Caco-2 (cell line): ENCODE measurements at places on chromosomes 1 and 21. TPM values are rescaled to one million over a fixed set of nuclear protein-coding genes. Genes with fewer than 3 reads are reported as not detected.

GRCh38 chr1:47986761-47987200 lies 10.4 kb downstream of the TRABD2B start:
- no peak for DNase-seq

DNA sequence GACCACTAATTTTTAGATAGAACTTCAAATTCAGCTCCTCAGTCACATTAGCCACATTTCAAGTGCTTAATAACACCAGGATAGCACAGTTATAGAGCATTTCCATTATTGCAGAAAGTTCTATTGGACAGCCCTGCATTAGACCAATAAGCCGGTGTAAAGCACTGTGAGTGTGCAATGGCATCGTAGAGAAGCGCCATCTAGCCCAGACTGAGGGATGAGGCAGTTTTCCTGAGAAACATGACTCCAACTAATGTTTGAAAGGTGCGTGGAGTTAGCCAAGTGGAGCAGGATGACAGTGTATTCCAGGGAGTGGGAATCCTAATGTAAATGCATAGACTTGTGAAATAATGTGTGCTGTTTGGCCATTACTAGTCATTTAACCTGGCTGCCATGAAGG lies 7.7 kb downstream of the RPE65 start:
- DNase-seq = peak; percentile 5

DNA sequence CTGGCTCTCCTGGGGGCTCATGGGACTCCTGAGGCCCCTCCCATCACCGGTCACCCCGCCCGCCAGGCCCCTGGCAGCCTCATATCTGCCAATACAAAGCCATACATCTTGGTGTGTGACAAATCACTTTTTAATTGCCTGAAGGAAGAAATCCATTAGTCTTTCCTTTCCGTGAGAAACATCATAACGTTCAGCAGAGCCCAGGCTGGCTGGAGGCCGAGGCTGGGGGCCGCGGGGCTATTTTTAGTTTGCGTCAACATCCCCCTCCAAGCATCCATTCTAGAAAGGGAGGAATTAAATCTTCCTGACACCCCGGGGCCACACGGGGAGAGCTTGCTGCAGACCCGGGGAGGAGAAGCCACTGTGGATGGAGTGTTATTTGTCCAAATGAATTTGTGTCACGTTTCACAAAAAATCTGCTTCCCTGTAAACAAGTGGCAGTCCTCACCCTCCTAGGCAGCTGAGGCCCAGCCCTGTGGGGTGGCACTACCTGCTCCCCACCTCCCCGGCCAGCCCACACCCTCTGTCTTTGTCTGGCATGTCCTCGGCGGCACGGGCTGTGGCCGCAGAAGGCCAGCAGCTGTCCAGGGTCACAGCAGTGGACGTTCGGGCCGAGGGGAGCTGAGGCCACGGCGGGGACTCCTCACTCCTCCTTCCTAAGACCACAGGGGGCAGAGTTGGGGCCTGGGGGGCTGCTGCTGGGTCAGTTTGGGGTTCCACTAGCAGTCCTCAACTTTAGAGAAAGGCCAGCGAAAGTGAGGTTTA lies 236.9 kb upstream of the VAMP3 start:
- DNase-seq = no peak

STUM gene
- 1.7 and 1.9 TPM in 2 replicates for total RNA-seq

PDZK1 gene
- 90.2 and 98.9 TPM in 2 replicates for total RNA-seq

ZBTB21 gene
- total RNA-seq = 21.4 and 23.3 TPM in 2 replicates

- DNase-seq = no peak
These were observed 266.7 kb upstream of the GREM2 start for GRCh38 chr1:240878631-240879030.

DNA sequence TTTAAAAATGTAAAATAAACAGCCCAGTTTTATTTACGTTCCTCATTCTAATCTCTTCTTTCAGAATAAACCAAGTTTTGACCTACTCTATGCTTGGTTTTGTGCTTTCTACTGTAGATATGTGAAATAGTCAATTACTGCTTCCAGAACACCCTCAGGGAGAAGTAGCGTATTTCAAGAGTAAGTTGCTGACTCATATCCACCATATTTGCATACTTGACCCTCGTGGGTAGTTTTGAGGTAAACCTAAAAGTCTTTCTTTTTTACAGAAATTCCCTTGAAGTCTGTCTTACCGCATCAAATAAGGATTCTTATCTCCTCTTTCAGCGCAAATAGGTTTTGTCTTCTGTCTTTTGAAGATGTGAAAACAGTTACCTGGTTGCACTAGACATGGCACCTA lies 1.4 kb upstream of the OR2L3 start:
- DNase-seq = no peak

MRPL20 gene
- total RNA-seq = 109 and 110 TPM in 2 replicates

TMEM269 gene
- 0.58 and 0.68 TPM in 2 replicates for total RNA-seq

GRCh38 chr1:237270353-237270752 lies 228.4 kb downstream of the RYR2 start:
- DNase-seq = no peak

DNA sequence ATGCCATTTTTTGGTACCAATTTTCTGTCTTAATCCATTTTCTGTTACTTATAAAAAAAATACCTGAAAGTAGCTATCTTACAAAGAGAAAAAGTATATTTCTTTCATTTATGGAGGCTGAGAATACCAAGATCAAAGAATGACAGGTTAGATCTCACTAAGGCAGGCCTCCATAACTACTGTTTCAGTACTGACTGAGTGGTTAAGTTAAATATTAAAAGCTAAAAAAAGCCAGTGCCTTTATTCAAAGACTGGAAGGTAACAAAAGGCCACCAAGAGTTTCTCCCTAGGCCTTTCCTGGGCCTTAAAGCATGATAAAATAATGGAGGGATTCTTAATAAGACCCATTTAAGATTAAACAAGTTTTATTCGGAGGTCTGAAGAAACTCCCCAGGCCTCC lies 687.7 kb upstream of the ADGRL4 start:
- no peak for DNase-seq

DNA sequence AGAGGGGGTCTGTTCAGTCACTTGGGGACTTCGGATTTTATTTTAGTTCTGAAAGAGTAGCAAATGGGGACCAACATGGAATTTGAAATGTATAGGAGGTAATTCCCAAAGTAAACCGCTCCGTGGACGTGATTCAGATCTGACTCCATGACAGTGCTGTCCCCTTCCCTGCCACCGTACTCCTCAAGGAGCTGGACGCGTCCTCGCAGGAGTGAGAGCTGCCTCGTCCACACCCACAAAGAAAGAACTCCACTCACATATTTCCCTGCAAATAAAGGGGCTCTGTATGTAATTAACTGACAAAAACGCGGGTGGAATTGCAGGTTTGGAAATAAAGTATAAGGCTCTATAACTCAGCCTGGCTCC lies 183.6 kb downstream of the ETS2 start:
- no peak for DNase-seq

GRCh38 chr1:89941110-89941766 lies 53.7 kb upstream of the ZNF326 start:
- DNase-seq = no peak

DNA sequence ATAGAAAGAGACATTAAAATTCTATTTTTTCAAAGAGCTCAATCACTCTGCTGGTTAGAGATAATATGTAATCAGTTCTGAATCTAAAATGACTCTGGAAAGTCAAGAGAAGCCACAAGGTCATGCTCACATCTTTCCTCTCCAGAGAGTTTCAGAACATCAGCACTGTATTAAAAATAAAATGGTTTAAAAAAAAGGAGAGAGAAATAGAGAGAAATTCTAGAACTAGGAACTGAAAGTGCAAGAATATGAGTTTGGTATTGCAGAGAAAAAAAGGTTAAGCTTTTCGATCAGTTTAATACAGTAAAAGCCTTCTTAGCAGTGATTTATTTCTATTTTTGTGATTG lies 44.0 kb upstream of the DIPK1A start:
- no peak for DNase-seq

DNA sequence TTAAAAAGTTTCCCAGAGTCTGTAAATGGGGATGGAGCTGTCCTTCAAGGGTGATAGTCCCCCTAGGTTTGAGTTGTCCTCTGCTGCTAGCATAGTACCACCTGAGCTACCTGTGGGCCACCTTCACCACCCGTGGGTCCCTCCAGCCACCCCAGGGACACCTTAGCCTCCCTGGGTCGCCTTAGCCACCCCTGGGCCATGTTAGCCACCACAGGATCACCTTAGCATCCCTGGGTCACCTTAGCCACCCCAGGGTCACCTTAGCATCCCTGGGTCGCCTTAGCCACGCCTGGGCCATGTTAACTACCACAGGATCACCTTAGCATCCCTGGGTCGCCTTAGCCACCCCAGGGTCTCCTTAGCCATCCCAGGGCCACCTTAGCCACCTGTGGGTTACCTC lies 67.1 kb downstream of the ADARB1 start:
- no peak for DNase-seq

KLF17 gene
- not detected in 2 replicates for total RNA-seq

DNA sequence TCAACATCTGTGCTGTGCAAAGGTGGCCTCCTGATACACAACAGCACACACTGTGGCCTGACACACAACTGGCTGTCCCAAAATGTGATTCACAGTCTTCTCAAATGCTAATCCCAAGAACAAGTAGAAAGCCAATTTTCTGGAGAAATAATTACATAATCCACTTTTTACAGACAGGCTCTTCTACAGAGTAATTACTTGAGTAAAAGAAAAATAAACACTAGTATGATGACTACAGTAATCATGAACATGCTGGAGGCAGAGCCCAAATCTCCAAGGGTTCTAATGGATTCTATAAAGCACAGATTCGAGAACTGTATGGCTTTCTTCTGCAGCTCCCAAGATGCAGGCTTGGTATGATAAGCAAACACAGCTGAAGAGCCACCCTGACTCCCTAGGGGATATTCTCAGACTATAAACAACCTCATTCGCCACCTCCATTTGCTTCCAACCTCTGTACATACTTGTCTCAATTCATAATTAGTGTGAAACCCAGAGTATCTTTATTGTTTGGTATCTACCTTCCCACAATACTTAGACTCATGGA lies 81.9 kb downstream of the SIPA1L2 start:
- DNase-seq = no peak

- no peak for DNase-seq
These were observed 10.8 kb upstream of the UTP25 start for GRCh38 chr1:209816923-209817322.

DNA sequence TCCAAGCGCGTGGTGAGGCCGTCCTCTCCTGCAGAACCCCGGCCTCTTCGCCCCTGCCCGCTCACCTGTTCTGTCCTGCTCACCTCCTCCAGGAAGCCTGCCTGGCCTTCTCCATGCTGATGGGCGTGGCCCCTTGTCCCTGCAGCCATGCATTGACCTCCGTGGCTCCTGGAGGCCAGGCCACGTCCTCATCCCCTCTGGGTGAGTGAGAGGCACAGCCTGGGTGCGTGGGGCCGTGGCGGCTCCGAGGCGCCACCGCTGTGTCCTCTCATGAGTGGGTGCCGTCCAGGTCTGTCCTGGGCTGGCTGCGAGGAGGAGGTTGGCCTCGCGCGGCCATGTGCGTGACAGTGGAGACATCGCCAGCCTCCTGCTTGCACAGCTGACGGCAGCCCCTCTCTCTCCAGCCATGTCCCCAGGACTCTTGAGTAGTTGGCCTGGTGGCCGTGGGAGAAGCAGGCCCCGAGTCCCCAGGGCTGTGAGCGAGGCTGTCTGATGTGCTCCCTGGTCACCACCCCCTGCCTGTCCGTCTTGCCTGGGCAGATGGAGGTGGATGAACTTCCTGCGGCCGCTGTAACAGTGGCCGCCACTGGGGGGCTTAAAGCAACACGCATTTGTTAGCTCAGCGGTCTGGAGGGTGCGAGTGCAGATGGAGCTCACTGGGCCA lies 58.1 kb downstream of the PRKCZ start:
- DNase-seq = peak; percentile 52

DNA sequence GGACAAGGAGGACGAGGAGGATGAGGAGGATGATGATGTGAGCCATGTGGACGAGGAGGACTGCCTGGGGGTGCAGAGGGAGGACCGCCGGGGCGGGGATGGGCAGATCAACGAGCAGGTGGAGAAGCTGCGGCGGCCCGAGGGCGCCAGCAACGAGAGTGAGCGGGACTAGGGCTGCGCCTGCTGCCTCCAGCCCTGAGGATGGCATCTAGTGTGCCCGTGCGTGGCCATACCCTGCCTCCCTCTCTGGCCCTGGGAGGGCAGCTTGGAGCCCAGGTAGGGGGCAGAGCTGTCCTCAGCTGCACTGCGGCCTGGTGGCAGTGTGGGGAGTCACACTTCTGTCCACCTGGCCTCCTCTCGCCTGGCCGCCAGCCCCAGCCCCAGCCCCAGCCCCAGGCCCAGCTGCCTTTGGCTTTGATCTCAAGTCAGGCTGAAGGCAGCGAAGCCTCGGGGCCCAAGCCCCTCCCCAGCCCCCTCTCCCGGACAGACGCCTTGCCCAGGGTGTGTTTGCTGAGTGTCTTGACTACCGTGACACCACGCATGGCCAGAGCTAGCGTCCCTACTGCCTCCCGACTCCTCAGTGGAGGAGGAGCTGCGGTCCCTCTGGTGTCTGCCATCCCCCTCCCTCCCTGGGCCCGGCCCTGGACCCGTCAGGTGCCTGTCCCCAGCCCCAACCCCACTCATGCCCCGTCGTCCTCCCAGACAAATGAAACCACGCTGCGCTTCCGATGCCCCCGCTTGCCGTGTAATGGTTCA lies 155.2 kb downstream of the PEX14 start:
- no peak for DNase-seq

PCBP3 gene
- 0.75 TPM in 1 of 2 replicates, not detected in the other for total RNA-seq

DNA sequence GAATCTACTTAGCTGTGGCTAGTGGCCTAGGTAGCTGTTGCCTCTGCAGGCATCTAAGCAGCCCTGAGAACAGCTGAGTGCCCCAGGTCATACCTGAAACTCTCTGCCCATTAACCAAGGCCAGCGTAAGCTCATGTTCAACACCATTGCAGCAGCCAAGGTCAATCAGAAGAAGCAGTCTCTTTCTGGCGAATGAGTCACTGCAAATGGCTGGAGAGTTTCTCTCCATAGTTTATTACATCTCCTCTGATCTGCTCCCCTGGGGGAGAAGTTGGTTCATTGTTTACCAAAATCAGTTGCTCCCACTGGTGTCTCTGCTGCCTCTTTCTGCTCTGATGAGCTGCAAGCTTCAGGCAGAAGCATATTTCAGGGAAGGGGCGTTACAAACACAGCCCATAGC lies 6.9 kb upstream of the BCL9 start:
- no peak for DNase-seq

GRCh38 chr1:11681071-11681771 lies at the start of gene MAD2L2:
MAD2L2 (minus strand) TSS chr1:11681148; CDS start chr1:11680601, 547 bp downstream.
- DNase-seq = peak; percentile 76

GRCh38 chr1:167694691-167695090 lies 27.1 kb upstream of the MPZL1 start:
- DNase-seq = no peak

DNA sequence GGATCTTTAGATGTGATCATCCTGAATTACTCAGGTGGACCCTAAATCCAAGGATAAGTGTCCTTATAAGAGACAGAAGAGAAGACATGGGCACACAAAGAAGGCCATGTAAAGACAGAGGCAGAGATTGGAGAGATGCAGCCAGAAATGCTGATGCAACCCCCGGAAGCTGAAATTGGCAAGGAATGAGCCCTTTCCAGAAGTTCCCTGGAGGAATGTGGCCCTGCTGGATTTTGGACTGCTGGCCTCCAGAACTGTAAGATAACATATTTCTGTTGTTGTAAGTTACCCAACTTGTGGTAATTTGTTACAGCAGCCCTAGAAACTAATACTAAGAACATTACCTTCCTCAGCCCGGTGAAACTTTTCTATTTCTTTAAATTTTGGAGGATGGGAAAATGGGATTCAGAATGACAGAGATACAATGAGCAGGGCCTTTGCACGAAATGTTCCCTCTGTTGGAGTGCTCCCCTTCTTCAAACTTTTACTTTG lies 11.2 kb upstream of the PLPP3 start:
- DNase-seq = peak; percentile 56

TXNIP gene
- total RNA-seq = 27.5 and 38.6 TPM in 2 replicates
